ENCODE measurements at places on chromosomes 5 and 9.
A peak's percentile ranks its signal among the peaks of the same experiment; 100 is the strongest.

DNA sequence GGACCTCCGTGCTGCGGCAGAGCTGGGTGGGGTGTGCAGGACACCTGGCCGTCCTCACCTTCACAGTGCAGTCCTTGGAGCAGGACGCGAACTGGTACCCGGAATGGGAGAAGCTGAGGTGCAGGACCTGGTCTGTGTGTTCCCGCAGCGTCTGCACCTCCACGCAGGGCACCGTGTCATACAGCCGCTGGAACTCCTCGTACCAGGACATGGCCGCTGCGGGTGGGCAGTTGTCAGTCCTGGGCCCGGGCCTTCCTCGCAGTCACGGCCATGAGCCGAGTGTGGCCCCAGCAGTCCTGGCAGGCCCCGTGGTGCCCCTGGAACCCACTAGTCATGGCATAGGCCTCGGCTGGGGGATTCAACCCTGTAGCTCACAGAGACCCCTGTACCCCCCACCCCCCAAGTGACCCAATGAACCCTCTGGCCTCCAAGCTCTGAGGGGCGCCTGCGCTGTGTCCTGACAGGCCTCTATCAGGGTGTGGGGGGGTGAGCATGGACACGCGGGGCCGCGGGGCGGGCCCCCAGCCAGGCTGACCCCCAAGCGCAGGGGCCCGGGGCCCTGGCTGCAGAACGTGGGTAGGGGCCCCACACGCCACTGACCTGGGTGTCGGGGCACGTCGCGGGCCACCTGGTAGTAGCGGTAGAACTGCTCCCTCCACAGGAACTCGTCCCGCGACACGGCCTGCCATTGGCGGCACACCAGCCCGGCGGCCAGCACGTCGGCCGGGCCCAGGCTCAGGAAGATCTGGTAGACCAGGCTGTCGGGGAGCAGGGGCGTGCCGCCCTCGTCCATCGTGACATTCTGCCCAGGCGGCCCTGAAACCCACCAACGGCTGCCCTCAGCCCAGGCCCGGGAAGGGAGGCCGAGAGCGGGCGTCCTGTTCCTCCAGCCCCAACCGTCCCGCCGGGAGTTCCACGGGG lies 987 bp downstream of the FBXW5 start:
- peak; percentile 80 for DNase-seq

- DNase-seq = no peak
Measured at GRCh38 chr5:138604176-138604785, 29.1 kb upstream of the HSPA9 start.

- no peak for DNase-seq
Measured at GRCh38 chr5:39194466-39195136, 24.8 kb downstream of the FYB1 start.

GRCh38 chr9:79672236-79672635 lies 100.5 kb downstream of the TLE4 start:
- DNase-seq = no peak

GRCh38 chr5:137629646-137630045 lies 106.2 kb downstream of the KLHL3 start:
- peak; percentile 83 for DNase-seq

DNA sequence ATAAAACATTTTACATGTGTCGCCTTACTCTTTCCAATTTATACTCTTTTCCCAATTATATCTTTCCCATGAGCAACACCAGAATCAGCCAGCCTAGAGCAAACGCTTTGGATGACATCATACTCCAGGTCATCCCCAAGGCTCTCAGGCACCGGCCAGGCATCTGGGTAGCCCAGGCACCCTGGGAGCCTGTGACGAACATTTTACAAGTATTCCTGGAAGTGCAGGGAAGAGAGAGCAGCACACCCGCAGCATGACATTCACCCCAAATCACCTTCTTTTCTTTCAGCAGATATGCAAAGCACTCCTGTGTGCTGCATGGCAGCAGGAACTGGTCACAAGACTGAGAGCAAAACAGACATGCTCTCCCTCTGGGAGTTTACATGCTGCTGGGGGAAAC lies 75.7 kb upstream of the SMIM23 start:
- no peak for DNase-seq

GRCh38 chr5:92944903-92945604 lies 636.0 kb downstream of the NR2F1-AS1 start:
- peak; percentile 41 for DNase-seq

- no peak for DNase-seq
Measured at GRCh38 chr9:130530938-130531337, 48.4 kb upstream of the FUBP3 start.

- DNase-seq = peak; percentile 33
Measured at GRCh38 chr9:95091601-95092261, 225.8 kb downstream of the FANCC start.

GRCh38 chr5:1800472-1801221 lies 560 bp upstream of the NDUFS6 start:
- DNase-seq = peak; percentile 89

GRCh38 chr5:56388229-56388985 lies 155.3 kb upstream of the ANKRD55 start:
- no peak for DNase-seq

GRCh38 chr5:73899055-73899454 lies 273.1 kb downstream of the ARHGEF28 start:
- no peak for DNase-seq

- no peak for DNase-seq
Measured at GRCh38 chr9:134707731-134708671, 66.4 kb downstream of the COL5A1 start.

GRCh38 chr5:149221731-149222342 lies 49.8 kb upstream of the AFAP1L1 start:
- no peak for DNase-seq

- DNase-seq = peak; percentile 79
Measured at GRCh38 chr9:132507670-132508469, 74.5 kb upstream of the BARHL1 start.

DNA sequence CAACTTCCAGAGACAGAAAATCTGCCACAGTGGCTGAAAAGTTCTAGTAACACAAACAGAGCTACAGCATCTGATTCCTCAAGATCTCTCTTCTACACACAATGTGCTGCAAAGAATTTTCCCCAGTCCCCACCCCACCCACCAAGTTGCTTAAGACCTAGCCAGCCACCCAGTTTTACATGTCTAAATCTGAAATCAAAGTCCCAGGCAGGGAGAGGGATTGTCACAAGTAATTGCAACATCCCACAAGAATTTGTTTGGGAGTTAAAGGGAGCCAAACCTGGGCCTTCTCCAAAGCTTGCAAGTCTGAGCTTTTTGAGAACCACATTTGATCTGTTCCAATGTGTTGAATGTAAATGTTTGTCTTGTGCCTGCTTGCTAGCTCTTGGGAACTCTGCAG lies 15.5 kb downstream of the IGIP start:
- no peak for DNase-seq

- DNase-seq = no peak
Measured at GRCh38 chr9:121985792-121986494, 107.2 kb downstream of the TTLL11 start.

DNA sequence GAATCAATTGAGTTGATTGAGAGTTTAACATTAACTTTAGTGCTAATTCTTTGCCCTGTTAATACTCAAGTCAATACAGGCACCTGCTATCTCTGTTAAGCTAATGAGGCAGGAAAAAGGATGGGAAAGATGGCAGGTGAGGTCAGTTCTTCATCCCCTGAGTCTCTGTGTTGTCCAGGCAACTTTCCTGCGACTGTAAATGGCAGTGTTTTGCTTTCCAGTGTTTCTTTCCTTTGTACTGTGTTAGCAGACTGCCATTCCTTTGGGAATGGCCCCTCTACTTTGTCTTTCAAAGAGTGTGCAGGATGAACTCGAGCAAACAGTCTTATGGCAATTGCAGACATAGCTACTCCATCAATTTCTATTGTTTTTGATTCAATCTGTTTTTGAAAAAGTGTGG lies 202.2 kb upstream of the VLDLR start:
- DNase-seq = no peak

DNA sequence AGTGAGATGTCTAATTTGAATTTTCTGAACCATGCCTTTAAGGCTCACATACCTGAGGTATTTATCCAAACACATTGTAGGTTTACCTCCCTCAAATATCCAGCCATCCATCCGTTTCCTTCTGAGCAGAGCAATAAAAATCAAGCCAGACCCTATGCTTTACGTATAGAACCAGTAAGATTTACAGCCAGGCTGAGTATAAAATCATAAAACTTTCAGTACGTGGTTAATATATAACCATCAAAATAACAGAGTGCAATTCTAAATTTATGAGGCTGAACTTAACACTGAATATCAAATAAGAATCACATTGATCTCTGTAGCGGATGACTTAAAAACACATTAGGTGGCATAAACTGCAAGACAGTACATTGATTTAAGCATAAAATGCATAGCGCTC lies 877.9 kb upstream of the WWC1 start:
- no peak for DNase-seq

GRCh38 chr5:107389130-107389774 lies 281.5 kb downstream of the EFNA5 start:
- DNase-seq = peak; percentile 90

GRCh38 chr9:33818167-33818846 lies 1.3 kb downstream of the UBE2R2 start:
- peak; percentile 9 for DNase-seq

GRCh38 chr5:342501-343460 lies 21.3 kb downstream of the AHRR start:
- peak; percentile 42 for DNase-seq

- DNase-seq = peak; percentile 56
Measured at GRCh38 chr9:38727497-38728001, 7.6 kb upstream of the FAM240B start.
